ENCODE measurements at places on chromosomes 2 and 18.

DNA sequence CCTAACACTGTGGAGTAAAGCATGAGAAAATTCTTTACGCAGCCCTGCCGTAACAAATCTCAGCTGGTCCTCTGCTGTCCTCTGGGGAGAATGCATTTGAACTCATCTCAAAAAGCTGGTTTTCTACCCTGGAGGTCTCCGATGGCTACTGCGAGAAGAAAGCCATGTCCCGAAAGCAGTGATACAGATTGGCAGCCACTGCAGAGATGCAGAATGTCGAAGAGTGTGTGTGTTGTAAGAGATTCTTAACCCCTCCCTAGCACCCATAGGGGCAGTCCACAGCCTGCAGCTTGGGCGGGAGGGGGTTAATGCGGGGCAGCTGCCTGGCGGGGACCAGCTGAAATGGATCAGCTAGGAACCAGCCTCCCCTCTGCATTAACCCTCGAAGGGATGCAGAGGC lies 235.9 kb downstream of the ZNF516 start:
- DNase-seq: no peak

GRCh38 chr18:3654442-3655253 lies 204.7 kb downstream of the TGIF1 start:
- DNase-seq: no peak

DNA sequence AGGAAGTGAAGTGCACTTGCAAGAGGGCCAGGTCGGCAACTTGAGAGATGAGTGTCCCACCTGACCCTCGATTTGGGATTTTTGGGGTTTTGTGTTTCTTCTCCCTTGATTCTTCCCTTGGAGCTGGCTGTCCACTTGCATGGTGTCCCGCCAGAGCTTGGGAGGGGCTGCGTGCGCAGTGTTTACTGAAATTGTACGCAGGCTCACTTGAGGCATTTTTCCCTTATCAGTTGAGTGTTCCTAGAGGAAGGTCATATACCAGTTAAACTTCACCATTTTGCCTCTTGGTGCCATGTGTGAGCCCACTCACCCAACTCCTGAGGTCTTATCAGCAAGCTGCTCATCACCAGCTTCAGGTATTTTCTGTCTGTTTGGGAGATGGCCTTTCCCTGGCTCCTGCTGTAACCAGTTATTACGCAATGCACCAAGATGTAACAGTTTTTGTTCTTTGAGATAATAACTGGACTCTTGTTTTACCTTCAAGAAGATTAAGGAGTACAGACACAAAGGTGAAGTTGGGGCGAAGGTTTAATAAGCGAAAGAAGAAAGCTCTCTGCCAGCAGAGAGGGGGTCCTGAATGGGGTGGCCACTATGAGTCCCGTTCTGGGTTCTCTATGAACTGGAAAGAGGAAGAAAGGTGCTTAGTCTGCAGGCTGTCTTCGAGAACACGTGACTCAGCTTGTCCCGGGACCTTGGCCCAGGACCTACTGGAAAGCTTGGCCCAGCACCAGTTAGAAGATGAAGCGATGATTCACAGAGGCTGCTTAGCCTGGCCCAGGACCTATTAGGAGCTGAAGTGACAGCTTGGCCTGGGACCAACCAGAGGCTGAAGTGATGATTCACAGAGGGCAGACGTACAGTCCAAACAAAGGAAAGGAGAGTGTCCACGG lies 21.5 kb upstream of the TXNL4A start:
- DNase-seq: no peak

DNA sequence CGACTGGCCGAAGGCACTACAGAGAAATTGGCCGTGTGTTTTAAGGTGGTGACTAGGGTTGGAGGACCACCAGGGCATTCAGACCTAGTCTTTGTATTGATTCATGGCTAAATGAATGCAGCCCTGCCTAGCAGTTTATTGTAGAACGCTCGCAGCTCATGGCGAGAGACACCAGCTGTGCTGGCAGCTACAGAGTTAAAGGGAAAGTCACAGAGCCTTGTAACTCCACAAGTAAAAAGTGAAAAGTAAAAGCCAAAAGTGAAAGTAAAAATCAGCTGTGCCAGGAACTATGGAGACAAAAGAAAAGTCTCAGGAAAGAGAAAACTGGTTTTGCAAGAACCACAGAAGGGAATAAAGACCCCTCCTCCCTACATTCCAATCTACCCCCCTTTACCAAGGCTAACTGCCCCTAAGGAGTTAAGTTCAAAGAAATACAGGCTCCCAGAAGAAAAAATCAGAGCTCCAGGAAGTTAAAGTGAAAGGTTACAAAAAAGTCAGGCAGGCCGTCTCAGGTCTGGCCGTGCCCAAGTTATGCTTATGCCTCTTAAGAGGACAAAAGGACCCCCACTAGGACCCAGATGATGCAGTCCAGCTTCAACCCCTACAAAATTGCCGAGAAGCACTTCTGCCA lies 46.4 kb upstream of the SELENOI start:
- no peak for DNase-seq

GRCh38 chr2:148702475-148702874 lies 57.9 kb downstream of the EPC2 start:
- DNase-seq: no peak

DNA sequence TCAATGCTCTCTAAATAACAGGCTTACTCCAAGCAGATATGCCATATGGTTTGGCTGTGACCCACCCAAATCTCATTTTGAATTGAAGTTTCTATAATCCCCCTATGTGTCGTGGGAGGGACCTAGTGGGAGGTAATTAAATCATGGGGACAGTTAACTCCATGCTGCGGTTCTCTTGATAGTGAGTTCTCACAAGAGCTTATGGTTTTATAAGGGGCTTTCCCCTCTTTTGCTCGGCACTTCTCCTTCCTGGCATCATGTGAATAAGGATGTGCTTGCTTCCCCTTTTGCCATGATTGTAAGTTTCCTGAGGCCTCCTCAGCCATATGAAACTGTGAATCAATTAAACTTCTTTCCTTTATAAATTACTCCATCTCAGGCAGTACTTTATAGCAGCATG lies 302.7 kb upstream of the ZC3H15 start:
- no peak for DNase-seq

GRCh38 chr2:175606010-175606841 lies 395.8 kb downstream of the LNPK start:
- no peak for DNase-seq

DNA sequence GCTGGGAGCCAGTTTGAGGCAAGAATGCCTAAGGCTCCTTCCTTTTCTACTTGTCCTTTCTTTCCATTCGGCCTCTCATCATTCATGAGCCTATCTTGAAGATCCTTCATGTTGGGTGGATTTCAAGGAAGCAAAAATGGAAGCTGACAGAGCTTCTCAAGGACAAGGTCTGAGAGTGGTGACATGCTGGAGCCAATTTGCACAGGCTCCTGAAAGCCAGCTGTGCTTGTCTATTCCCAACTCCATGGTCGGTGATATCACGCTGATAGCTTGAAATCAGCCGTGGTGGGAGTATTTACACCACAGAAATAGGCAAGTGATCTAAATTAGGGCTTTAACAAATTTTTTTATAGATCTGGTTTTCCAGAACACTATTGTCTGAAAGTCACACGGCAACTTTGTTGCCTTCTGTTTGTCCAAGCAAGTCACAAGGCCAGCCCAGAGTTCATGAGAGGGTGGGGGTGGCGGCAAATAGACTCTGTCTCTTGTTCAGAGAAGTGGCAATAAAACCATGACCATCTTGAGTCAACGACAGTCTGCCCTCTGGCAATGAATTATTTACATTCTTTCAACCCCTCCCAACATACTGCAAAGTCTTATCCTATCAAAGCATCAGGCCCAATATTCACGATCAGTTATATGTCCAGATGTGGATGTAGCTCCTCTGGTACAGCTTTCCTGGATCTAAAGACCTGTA lies 49.9 kb upstream of the SLC35F5 start:
- no peak for DNase-seq
